ENCODE measurements at places on chromosomes 2 and 18. TPM values are rescaled to one million over a fixed set of nuclear protein-coding genes. Genes with fewer than 3 reads are reported as not detected.

DNA sequence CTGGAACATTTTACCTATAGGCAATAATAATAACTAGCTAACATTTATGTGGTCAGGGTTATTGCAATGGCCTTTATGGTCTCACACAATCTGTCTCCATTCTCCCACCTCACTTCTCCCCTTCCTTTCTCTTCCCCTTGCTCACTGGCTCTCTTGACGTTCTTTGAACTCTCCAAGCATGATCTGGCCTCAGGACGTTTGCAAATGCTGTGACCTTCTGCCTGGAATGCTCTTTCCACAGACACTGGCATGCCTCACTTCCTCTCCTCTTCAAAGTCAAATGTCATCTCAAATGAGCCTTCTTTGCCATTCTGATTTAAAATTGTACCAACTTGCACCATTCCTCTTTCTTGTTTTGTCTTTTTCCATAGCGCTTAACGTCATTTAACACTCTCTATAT lies 25.3 kb upstream of the GCG start:
- DNase-seq = no peak

- no peak for DNase-seq
Observed at GRCh38 chr2:7706791-7707190, 789.6 kb downstream of the RNF144A start.

DNA sequence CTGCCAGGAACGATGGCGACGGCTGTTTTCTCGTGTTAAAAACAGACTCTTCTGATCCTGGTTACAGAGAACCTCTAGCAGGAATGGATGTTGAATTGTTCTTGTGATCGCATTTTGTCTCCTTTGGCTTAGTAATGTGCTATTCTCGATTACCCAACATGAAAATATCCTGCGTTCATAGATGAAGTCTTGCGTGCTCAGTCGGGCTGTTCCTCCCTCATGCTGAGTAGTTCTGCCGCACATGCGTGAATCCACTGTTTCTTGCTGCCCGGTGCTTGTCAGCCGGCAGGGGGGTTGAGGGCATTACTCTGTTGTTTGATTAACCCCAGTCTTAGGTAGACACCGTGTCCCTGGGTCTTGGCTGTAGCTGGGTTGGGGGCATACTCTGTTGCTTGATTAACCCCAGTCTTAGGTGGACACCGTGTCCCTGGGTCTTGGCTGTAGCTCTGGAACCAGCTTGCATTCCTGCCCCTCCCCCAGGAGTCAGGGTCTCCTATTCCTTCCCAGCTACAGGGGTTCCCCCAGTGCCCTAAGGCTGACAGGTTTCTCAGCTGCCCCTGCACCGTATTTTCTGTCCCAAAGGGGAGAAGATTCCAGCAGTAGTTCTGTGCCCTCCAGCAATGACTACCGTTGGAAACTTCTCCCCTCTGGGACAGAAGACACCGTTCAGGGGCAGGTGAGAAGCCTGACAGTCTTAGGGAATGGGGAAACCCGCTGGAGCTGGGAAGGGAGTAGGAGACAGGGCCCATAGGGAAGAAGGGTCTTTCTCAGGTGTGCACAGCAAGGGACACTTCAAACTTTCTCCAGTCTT lies 22.1 kb upstream of the ASB1 start:
- DNase-seq = no peak

GRCh38 chr2:232592772-232593395 lies 40.5 kb upstream of the EFHD1 start:
- no peak for DNase-seq

DNA sequence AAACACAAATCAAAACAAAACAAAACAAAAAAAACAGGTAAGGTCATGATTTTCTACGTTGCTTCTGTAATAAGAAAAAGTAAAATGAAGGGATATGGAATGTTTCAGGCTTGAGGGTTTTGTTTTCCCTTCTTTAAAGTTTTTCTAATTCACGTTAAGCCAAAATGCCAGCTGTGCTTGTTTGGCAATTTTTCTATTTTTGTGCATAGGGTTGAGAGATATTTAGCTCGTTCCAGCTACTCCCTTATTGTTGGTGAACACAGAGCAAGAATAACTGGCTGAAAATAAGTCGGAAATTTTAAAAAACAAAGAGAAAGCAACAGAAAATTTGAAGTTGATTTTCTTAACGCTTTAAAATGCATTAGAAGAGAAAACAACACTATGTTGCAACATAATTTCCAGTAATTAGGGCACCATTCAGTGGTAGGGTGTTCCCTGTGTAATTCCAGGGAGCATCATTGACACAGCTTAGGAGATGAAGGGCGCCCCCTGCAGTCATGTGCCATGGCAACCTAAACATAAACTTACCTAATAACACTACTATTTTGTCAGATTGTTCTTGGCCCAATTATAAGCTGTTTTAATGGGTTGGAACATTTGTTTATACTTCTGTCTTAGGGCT lies 99.5 kb downstream of the DTNA start:
- DNase-seq = peak; percentile 74

DNA sequence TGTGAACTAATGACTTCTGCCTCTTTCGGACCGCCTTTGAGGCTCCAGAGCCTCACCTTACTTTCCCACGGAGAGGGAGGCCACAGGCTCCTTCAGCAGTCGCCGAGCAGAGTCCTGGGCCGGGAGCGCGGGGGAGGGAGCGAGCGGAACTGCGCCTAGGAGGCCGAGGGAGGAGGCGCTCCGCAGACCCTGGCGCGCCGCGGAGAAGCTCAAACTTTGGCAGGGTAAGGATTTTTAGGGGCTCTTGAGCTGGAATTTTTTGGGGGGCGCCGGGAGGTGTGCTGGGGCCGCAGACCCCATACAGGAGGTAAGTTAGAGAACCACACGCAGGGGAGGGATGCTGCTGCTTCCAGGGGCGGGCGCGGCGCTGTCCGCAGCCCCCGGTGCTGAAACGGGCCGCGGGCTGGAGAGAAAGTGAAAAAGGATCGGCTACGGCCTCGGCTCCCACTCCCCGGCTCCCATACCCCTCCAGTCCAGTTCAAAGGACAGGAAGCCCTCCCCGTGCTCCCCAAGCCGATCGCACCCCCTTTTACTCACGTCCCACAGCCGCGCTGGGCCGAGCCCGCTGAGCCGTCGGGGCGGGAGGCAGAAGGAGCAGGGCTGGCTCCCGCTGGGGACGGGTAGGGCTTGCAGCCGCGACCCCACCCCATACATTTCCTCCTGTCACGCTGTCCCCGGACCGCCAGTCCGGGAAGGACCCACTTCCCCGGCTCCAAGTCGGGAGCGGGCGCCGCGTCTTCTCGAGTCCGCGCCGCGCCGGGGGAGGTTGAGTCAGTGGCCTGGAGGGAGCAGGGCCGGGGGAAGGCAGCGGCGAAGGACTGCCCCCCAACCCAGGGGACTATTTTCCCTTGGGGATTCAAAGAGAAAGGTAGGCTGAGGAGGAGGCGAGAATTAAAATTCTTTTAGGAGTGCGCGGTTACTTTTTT lies at the start of gene CNGA3:
Gene CNGA3 (plus strand): TSS at position 146 of the 926 bp plus-strand sequence. CDS start 23,520 bp downstream, outside the sequence.
- DNase-seq = peak; percentile 25

GRCh38 chr2:157107877-157108276 lies 149.6 kb upstream of the GALNT5 start:
- DNase-seq = no peak

- no peak for DNase-seq
Observed at GRCh38 chr2:67564076-67564475, 166.9 kb downstream of the ETAA1 start.

DNA sequence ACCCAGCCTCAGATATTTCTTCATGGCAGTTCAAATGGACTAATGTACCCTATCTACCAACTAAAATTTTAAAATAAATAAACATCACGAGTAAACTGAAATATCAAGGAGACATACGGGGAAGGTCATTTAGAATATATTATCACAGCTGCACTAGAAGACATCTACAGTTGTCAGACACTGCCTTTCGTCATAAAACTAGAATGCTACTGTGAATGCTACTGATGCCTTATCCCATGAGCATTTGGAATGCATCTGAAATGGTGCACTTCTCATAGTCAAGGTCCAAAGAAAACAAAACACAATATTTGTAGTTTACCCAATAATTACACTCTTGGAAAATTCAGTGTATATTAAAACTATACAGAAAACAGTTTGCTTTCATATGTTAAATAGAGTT lies 165.2 kb downstream of the MREG start:
- no peak for DNase-seq

GRCh38 chr2:225114786-225115323 lies 72.6 kb upstream of the DOCK10 start:
- DNase-seq = no peak

AQP4 gene
- total RNA-seq = 12.7 TPM

PJVK gene
- 1.5 TPM for total RNA-seq

CDK5R2 gene
- total RNA-seq = not detected

SPP2 gene
- total RNA-seq = not detected
